Activated CD4-positive, alpha-beta T cell treated with anti-CD3 and anti-CD28 coated beads for 48 hours (primary cell): ENCODE measurements at places on chromosomes 7 and 10.

GRCh38 chr7:15515252-15515651 lies 46.6 kb downstream of the AGMO start:
- no peak for DNase-seq

DNA sequence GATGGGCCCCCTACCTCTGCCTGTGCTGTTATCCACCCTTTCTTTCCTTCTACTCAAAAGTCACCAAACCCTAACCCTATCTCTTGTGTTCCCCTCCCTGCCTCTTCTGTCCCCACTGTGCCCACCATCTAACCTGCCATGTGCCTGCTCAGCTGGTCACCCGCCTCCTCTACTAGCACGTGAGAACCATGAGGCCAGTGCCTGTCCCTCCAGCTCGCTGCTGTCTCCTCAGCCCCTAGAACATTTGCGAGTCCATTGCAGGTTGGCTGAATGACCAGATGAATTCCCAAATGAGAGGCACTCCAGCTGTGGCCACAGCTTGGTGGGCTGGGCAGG lies 129.0 kb downstream of the ARHGAP22 start:
- DNase-seq, result no peak

- DNase-seq, result no peak
These were observed 51.4 kb downstream of the PCDH15 start for GRCh38 chr10:54749623-54750022.

- DNase-seq, result no peak
These were observed 28.5 kb downstream of the FOXL3 start for GRCh38 chr7:318476-318875.

GRCh38 chr7:26583094-26583648 lies 281.2 kb downstream of the SKAP2 start:
- no peak for DNase-seq

- DNase-seq, result no peak
These were observed 164.7 kb upstream of the HPS1 start for GRCh38 chr10:98611436-98611835.
